Epithelial cell of proximal tubule (primary cell): ENCODE measurements at places on chromosomes 12 and 14.

GRCh38 chr12:64680235-64680634, 69.9 kb downstream of the RASSF3 start:
- DNase-seq = no peak

DNA sequence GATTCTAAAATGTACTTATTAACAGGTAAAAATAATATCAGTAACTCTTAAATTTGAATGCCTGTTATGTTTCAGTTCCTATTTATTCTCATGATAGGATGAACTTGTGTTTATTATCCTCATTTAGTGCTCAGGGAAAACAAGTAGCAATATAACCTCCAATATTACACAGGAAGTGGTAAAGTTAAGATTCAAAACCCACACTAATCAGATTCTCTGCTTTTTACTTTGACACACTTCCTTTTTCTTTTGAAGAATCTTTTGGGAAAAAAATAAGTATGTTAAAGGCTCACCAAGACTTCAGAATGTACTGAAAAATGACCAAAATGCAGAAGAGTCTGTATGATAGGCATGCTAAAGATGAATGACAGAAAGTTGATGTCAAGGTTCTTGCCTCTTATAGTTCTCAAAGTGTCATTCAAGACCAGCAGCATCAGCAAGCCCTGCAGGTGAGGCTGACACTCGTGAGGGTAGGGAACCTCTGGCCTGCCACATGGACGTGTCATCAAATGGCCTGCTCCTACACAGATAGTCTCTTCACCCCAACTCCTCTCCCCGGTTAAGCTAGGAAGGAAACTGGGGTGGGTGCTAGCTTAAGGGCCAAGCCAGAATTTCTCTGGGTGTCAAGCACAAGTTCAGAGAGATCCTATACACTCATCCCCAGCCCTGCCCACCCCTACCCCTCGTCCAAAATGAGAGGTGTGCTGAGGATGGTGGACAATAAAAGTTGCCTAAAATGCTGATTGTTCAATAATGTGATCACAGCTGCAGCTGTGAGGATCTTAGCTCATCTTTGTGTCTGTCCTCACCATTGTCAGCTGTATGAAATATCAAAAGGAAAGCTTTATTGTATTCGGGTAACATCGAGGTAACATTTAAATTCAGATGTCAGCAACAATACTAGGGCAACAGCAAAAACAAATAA, 6.3 kb downstream of the TBPL2 start:
- no peak for DNase-seq

DNA sequence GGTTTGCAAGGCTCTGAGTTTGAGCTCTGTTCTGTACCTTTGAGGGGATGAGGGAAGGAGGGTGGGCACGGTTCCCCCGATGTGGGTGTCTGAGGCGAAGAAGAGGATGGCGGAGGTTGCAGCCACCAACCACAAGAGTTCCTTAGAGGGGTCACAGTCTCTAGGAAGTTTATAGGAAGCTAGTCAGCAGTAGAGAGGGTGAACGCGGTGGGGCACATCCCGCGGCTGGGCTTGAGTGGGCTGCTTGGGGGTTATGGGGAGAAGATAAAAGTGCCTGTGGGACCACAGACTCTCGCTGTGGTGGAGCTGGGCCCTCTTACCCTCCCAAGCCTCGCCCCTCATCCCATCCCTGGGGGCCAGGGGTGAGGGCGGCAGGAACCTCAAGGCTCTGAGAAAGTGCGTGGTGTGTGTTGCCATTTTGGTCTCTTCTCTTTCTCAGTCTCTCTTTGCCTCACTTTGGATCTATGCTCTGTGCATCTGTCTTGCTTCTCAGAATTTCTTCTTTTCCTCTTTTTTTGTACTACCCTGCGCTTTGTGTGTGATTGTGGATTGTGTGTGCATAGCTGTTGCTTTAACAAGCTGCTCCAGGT, 2.7 kb downstream of the CD4 start:
- no peak for DNase-seq

- no peak for DNase-seq
Observed at GRCh38 chr12:114812384-114812783, 128.4 kb upstream of the TBX3 start.

DNA sequence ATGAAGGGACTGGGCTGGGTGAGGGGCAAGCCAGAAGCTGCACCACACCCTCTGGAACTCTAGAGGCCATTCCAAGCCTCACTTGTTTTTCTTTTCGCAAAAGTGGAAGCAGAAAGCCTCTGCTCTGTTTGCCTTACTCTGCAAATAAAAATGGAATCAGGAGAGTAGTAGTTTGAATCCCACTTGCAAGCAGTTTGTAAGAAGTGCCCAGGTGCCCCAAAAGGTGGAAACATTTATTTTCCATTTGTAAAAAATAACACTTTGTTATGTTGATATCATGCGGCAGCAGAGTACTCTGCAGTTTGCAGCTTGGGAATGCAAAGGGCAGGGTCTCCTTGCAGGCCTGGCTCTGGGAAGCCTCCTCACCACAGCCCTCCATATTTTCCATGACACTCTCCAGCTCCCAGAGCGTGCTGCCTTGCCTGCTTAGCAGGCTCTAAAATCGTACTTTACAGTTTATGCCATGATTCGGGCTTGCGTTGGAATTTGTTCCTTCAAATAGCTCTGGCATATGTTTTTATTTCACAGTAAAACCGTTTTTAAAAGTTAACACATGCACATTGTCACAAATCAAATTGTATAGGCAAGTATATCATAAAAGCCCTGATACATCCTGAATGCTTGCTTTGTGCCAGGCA, 20.0 kb downstream of the TUNAR start:
- no peak for DNase-seq

- DNase-seq = no peak
Observed at GRCh38 chr12:57151741-57152630, 4.6 kb upstream of the LRP1-AS start.
